ENCODE measurements at places on chromosomes 6 and 20. TPM values are rescaled to one million over a fixed set of nuclear protein-coding genes. Genes with fewer than 3 reads are reported as not detected.

CLDN20 gene
- total RNA-seq: not detected

COQ3 gene
- 9.9 TPM for total RNA-seq

VIP gene
- total RNA-seq: 3.0 TPM

PACRG gene
- total RNA-seq: 24.0 TPM

SLC16A10 gene
- total RNA-seq: 20.1 TPM

PNPLA1 gene
- total RNA-seq: not detected

Measured in diencephalon (tissue), 1 donor.